ENCODE measurements at places on chromosomes 2 and 18.

- DNase-seq = no peak
Measured at GRCh38 chr2:218805627-218806026, 23.7 kb downstream of the CYP27A1 start.

DNA sequence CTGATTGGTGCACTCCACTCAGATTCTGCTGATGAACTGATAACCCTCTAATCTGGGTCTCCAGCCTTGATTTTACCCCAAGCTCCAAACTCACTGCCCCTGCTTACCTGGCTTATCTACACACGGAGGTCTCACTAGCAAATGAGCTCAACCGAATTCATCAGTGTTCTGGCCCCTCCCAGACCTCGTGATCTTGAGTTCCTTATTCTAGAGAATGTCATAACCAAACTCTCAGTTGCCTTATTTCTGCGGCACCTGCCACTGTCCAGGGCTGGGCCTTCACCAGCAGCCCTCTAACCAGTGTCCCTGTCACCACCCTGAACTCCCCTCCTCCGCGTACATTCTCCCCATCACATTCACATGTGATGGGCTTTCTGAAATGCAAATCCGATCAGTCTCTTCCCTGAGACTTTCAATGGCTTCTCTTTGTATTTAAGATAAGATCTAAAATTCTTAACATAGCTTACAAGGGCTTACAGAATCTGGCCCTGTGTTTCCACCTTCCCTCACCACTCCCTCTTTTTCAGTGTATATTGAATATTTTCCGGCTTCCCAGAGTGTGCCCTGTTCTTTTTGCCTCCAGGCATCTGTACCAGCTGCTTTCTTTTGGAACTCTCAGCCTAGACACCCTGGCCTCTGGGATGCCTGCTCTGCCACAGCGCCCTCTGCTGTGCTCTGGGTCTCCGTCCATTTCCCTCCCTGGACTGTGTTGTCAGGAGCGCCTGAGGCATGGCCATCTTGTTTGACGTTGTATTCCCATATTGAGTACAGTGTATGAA, 31.1 kb downstream of the NAB1 start:
- peak; percentile 16 for DNase-seq

GRCh38 chr2:38107738-38108410, 31.9 kb upstream of the CYP1B1 start:
- DNase-seq = no peak

- no peak for DNase-seq
Measured at GRCh38 chr18:42486271-42486670, 531.2 kb downstream of the PIK3C3 start.

DNA sequence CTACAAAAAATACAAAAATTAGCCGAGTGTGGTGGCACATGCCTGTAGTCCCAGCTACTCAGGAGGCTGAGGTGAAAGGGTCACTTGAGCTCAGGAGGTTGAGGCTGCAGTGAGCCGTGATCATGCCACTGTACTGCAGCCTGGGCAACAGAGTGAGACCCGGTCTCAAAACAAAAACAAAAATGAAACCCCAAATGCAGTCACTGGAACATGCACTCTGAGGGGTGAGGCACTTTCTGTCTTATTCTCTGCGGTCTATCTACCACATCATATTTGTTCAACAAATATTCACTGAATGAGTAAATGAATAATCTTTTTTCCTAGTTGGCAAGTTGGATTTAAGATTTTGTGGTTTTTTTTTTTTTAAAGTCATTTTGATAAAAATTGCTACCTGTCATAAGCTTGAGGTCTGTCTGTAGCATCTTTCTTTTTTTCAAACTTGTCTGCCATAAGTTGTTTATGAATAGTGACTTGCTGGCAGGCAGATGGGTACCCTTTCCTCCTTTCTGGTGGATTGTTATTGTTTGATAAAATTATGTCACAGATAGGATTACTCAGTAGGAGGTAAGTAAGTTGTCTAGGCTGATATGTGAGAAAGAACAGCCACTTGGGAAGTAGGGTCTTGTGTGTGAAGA, 11.8 kb downstream of the CHRNA1 start:
- no peak for DNase-seq

- DNase-seq = peak; percentile 44
Measured at GRCh38 chr2:133790711-133791110, 222.4 kb upstream of the NCKAP5 start.

- peak; percentile 68 for DNase-seq
Measured at GRCh38 chr2:118686346-118686745, 161.1 kb downstream of the EN1 start.

DNA sequence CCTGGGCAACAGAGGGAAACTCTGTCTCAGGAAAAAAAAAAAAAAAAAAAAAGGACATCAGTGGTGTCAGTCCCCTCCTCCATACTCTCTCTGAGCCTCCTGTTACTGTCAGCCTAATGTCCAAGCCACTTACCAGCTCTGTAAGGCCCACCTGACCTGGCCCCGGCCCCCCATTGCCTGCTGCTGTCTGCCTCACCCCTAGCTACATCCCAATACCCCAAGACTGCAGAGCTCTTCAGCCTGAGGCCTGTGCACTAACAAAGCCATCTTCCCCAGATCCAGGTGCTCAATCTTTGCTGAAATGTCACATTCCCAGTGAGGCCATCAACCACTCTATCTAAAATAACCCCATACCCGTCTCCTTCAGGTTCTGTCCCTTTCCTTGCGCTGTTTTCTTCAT, 5.7 kb downstream of the ARMC9 start:
- no peak for DNase-seq

- DNase-seq = no peak
Measured at GRCh38 chr2:239216614-239217273, 184.1 kb downstream of the HDAC4 start.

GRCh38 chr2:231533086-231533776, 3.0 kb upstream of the NMUR1 start:
- DNase-seq = no peak

- no peak for DNase-seq
Measured at GRCh38 chr18:37769826-37770225, 204.2 kb upstream of the CELF4 start.

- DNase-seq = no peak
Measured at GRCh38 chr2:43383533-43383932, 157.1 kb upstream of the ZFP36L2 start.

- DNase-seq = no peak
Measured at GRCh38 chr2:119879502-119879901, 119.8 kb downstream of the PTPN4 start.
